ENCODE measurements at places on chromosomes 6 and 20.

DNA sequence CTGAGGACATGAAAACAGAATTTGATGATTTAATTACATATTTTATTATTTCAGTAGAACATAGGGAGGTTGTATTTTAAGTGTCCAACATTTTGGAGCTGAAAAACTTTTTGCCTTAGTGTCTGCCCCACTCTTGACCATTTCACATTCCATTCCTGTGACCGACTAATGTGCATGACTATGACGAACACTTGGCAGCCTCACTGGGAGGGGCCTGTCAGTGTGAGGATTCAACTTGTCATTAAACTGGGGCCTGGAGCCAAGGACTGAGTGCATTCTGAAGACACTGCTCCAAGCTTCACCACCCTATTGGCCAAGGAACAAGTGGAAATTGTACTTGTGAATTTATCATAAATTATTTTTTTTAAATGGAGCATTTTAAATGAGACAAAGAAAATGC is 661.3 kb downstream of the BCKDHB start:
- no peak for DNase-seq

DNA sequence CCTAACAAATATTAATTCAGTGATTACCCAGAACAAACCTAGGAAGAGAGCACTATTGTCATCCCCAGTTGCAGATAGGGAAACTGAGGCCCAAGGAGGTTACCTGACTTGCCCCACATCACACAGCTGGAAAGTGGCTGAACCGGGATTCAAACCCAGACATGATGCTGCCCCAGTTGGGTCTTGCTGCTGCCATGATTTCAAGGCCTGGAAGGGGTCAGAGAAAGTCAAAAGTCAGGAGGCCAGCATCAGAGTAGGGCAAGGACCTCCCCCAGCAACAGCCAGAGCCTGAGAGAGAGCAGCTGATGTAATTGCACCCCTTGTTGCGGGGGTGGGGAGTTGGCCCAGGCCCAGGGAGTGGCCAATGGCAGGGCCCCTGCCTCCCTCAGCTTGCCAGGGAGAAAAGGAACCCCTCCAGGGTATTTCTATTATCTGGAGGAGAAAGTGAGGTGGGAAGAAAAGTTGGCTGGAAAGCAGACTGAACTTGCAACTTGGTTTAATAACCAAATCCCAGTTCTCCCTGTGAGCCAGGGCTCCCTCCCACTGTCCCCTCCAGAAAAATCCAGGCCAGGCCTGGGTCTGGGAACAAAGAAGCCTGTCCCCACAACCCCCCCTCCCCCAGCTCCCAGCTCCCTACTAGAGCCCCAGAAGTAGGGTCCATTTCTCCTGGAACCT is 83.6 kb downstream of the MRPL14 start:
- DNase-seq = no peak

DNA sequence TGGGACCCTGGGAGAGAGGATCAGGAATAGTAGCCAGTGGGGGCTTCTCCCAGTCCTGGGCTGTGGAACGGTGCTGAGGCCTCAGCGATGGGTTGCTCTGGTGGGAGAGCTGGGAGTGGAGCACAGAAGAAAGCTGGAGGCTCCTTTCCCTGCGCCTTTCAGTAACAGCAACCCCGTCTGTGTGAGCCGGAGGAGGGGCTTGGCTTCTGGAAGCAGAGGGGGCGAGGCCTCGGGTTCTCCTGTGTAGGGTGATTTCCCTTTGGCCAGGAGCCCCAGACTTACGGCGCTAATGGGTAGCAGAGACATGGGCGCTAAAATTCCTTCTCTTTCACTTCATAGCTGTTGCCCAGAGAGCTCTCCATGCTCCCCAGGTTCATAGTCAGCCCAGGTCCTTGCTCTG is 55.0 kb downstream of the DAAM2 start:
- no peak for DNase-seq

DNA sequence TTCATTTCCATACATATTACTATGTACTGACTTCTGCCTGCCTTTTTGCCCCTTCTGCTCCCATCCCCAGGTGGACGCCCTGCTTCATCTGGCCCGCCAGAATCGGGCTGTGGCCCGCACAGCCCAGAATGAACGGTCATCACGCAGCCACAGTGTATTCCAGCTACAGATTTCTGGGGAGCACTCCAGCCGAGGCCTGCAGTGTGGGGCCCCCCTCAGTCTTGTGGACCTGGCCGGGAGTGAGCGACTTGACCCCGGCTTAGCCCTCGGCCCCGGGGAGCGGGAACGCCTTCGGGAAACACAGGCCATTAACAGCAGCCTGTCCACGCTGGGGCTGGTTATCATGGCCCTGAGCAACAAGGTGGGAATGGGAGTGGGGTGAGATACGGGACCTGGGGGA is 4.7 kb upstream of the PHF1 start:
- no peak for DNase-seq

DNA sequence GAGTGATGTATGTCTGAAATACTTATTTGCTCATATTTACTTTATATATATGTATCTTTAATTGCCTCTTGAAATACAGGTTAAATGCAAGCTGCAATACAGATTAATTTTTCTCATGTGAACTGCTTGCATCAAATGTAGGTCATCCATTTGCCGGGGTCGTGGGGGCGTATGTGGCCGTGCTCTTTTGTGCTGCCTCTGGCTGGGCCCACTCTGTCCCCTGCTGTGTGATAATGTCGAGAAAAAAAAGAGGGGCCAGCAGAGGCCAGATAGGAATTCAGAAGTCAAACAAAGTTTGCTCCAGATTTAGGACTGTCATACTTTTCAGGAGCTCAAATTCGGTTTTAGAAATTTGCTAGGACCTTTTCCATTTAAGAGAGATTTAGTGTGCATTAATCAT is 459.6 kb upstream of the SOX4 start:
- DNase-seq = no peak

- DNase-seq = no peak
Measured at GRCh38 chr20:24535941-24536730, 66.7 kb downstream of the SYNDIG1 start.

DNA sequence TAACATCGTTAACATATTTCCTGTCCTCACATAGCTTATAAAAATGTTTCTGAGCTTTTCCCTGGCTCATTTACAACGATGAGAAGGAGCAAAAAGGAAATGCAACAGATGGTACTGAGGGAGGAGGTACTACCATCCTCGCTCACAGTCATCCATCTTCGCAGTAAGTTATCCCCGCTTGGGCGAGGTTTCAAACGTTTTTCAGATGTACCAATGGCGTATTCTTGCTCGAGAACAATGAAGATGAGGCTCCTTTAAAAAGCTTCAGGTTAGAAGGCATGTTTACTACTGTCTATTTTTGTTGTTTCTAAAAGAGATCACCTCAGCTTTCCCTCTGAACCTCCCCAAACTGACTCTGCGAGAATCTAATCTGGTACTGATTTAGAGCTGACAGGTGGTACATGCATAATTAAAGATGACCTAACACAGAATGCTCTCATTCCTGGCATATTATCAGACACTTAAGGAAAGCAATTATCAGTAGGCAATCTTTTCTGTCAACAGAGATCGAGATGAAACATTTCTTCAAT is 178.7 kb downstream of the GJA10 start:
- DNase-seq = no peak

DNA sequence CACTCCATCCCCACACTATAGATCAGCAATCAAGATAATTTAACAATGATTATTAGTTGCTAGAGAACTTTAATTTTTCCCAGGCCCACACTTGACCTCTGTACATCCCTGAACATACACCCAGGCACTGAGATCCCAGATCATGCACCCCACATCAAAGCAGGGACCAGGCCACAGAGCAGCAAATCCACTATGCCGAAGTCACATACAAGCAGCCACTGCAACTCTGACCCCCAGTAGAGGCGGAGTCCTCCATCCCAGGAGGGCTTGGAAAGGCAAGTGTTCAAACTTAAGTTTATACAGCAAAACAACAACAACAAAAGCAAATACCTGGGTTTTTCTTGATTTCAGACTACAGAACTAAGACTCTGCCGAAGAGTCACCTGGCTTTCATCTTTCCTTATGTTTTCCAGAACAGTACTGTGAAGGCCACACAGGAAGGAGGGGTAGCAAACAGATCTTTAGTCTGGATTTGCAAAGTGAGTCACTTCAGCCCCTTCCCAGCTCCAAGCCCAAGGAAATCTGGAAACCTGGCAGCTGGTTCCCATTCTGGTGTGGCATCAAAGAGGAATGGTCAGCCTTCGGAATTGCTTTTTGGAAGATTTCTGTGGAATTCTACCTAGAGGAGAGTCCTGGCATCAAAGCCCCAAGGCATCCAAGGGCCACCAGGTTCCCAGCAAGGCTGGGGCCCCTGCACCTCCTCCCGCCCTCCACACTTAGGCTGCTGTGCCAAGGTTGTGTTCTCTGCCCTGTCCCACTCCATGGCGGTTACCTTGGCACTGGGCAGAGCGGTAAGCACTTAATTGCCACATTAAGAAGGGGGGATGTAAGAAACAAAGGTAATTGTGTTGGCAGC is 7.3 kb downstream of the JAG1 start:
- no peak for DNase-seq

GRCh38 chr6:154041001-154041400 is 2.0 kb downstream of the OPRM1 start:
- no peak for DNase-seq

DNA sequence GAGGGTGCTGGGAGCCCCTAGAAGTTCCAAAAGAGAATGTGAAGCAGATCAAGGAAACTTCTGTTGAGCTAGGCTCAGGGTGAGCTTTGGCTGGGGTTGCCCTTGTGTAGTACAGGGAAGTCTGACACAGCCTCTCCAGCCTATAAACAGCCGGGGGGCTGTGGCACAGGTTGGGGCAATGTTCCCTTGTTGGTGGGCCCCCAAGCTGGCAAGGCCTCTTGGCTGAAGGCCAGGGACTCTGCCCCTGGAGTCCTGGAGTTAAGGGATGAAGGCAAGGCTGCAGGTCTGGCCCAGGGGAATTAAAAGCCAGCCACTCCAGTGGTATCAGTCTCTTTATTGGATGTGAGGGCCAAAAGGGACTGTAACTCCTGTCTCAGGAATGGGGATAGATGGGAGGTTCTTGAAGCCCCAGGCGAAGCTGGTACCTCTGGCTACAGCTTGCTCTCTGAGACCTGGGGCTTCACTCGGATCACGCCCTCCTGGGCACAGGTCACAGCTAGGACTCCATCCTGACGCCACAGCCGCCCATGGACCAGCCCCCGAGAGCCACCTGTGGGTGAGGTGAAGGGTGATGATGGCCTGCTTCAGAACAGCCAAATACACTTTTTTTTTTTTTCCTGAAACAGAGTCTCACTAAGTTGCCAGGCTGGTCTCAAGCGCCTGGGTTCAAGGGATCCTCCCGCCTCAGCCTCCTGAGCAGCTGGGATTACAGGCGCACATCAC is 8.0 kb downstream of the SNX21 start:
- DNase-seq = no peak

GRCh38 chr6:165096209-165096608 is 213.2 kb downstream of the C6orf118 start:
- DNase-seq = no peak

DNA sequence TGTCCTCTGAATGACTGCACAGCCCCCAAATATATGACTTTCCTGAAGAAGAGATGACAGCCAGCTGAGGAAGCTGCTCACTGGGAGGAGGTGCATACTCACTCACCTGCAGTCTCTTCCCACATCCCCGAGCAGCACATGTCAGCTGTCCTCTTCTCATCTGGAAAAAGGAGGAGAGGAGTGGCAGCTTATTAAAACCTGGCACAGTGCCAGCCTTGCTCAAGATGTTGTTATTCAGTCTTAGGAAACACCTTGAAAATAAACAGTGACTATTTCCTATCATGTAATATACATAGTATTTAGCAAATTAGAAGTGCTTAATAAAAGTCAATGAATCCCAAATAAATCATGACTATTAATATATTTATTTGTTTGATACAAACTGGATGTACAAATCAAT is 232.9 kb downstream of the EPM2A start:
- no peak for DNase-seq

DNA sequence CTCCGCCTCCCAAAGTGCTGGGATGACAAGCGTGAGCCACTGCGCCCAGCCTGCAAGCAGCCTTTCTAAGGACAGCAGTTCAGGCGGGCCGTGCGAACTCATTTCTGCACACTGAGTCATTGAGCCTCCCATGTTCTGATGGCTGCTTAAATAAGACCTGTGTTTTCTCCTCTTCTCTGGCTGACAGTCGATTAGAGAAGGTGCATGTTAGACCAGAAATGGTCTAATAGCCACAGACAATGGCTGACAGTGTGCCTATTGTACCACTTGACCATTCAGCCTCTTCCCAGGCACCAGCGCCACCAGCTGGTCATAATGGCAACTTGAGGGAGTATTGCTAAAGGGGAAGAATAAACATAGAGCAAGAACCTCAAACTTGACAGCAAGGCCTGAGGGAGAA is 6.2 kb downstream of the CST11 start:
- DNase-seq = no peak

- no peak for DNase-seq
Measured at GRCh38 chr6:134984821-134985220, 34.9 kb upstream of the ALDH8A1 start.

DNA sequence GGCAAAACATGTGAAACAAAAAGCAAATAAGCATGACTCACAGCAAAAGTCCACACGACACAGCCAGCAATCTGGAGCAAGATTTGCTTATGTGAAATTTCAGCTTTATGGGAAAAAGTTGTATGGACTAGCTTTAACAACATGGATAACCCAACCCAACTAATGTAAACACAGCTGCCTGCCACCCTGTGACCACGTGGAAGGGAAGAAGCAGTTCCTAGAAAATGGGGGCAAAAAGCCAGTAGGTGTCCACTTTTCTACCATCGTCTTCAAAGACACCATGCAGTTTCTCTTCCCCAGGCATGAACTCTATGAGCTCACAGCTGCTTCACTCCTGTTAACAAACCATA is 425.4 kb upstream of the RNF217 start:
- DNase-seq = no peak

- no peak for DNase-seq
Measured at GRCh38 chr6:34106900-34107299, 39.0 kb downstream of the GRM4 start.

- DNase-seq = no peak
Measured at GRCh38 chr6:125987026-125987617, 782 bp downstream of the TRMT11 start.

DNA sequence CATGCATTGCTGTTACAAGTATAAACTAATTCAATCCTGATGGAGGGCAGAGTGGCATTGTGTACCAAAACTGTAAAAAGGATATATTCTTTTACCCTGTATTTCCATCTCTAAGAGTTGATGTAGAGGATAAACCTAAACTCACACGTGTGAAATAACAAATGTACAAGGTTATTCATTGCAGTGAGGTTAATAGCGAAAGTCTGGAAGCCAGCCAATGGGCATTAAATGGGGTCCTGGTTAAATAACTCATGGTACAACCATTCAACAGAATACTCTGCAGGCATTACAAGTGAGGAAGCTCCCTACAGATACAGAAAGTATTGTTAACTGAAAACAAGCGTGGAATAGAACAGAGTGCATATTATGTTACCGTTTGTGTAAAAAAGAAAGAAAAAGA is 56.9 kb downstream of the BCAS1 start:
- DNase-seq = no peak

GRCh38 chr6:96547654-96548053 is 15.3 kb upstream of the FHL5 start:
- no peak for DNase-seq

- no peak for DNase-seq
Measured at GRCh38 chr6:386688-387266, 4.8 kb upstream of the IRF4 start.

All from esophagus squamous epithelium (tissue), 5 donors.